Activated naive CD4-positive, alpha-beta T cell treated with anti-CD3 and anti-CD28 coated beads, Interleukin-2, amount 10 ng/mL, durations not matched to agents 7 days and 5 days (primary cell): ENCODE measurements at places on chromosomes 1 and 21.

DNA sequence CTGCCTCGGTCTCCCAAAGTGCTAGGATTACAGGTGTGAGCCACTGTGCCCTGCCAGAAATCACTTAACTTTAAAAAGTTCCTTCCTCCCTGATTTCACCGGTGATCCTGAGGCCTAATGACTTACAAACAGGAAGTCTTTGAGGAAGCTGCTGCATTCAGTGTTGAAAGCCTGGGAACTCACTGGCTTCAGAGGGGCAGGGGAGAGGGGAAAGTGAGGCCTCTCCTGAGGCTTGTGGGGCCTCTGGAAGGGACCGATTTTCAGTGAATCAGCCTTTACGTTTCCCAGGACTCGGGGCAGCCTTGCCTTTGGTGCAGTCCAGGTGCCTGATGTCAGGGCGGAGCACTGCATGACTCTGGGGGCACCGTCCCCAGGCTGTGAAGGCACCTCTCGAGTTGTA lies 30.1 kb upstream of the ARHGEF10L start:
- no peak overlapping the region for H3K4me3 ChIP-seq
- no peaks in the 10 kb centered on the region for H3K4me1 ChIP-seq
- H3K27ac ChIP-seq, result no peak overlapping the region
- peaks cover 18% of the 10 kb centered on the region for H3K27me3 ChIP-seq
- no peaks in the 10 kb centered on the region for H3K36me3 ChIP-seq
- no peak for DNase-seq

- H3K27ac ChIP-seq, result no peak overlapping the region
- peaks cover 6% of the 10 kb centered on the region for H3K4me1 ChIP-seq
- DNase-seq, result no peak
- no peak overlapping the region for H3K4me3 ChIP-seq
Measured at GRCh38 chr1:223176437-223176836, 33.4 kb upstream of the TLR5 start.

DNA sequence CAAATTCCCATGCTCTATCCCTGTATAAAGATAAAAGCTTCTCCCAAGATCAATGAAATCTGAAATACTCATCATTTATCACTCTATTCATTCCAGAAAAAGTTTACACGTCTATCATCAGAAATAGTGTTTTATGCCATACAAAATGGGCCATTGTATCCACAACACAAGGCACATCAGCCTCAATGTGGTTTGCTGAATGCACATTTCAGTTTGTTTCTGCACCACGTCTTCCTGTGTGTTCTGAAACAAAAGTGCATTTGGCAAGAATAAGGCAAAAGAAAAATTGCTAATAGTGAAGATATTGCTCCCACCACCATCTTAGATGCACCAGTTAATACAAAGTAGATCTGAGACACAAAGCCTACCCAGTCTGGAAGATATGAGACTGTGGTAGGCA lies 89.6 kb upstream of the ETS2 start:
- no peaks in the 10 kb centered on the region for H3K36me3 ChIP-seq
- no peak overlapping the region for H3K4me3 ChIP-seq
- H3K4me1 ChIP-seq, result no peaks in the 10 kb centered on the region
- H3K27ac ChIP-seq, result no peak overlapping the region
- DNase-seq, result no peak
- H3K27me3 ChIP-seq, result no peaks in the 10 kb centered on the region

DNA sequence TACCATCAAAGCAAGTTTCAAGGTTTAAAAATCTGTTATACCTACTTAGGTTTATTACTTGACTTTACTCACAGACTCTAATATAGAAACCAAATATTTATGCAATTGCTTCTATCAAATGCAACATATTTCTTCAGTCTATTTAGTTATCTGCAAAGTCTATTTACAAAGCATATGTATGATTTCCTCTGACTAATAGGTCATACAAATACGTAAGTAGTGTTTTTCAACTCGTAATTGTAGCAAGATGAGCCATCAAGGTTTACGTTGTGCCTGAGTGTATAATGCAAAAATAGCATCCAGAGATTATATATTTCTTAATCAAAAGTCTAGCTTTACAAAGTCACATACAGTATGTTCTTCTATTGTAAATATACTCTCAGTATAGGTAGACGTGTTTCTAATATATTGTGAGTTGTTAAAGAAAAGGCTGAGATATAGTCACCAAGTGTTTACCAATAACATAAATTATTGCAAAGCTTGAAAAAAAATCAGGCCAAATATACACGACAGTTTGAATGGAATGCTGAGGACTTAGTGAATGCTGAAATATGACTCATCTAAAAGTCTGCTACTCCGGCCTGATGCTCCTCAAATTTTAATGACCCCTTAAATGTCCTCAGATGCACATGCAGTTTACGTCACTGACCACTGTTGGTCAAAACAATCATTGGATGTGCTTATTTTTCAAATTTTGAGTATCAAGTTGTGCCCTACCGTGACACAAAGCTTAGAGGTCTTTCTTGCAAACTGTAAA lies 48.4 kb downstream of the ADAMTS5 start:
- no peak for DNase-seq
- no peaks in the 10 kb centered on the region for H3K4me1 ChIP-seq
- no peaks in the 10 kb centered on the region for H3K27me3 ChIP-seq

GRCh38 chr1:66460776-66461175 lies 73.2 kb upstream of the SGIP1 start:
- no peak overlapping the region for H3K27ac ChIP-seq
- H3K36me3 ChIP-seq, result no peaks in the 10 kb centered on the region
- DNase-seq, result no peak
- no peak overlapping the region for H3K4me3 ChIP-seq
- H3K4me1 ChIP-seq, result no peaks in the 10 kb centered on the region
- no peaks in the 10 kb centered on the region for H3K27me3 ChIP-seq

GRCh38 chr1:21072721-21073120 lies 104.0 kb downstream of the EIF4G3 start:
- H3K4me1 ChIP-seq, result peaks cover 7% of the 10 kb centered on the region
- H3K27ac ChIP-seq, result no peak overlapping the region
- H3K4me3 ChIP-seq, result no peak overlapping the region
- peaks cover 4% of the 10 kb centered on the region for H3K36me3 ChIP-seq
- DNase-seq, result no peak

DNA sequence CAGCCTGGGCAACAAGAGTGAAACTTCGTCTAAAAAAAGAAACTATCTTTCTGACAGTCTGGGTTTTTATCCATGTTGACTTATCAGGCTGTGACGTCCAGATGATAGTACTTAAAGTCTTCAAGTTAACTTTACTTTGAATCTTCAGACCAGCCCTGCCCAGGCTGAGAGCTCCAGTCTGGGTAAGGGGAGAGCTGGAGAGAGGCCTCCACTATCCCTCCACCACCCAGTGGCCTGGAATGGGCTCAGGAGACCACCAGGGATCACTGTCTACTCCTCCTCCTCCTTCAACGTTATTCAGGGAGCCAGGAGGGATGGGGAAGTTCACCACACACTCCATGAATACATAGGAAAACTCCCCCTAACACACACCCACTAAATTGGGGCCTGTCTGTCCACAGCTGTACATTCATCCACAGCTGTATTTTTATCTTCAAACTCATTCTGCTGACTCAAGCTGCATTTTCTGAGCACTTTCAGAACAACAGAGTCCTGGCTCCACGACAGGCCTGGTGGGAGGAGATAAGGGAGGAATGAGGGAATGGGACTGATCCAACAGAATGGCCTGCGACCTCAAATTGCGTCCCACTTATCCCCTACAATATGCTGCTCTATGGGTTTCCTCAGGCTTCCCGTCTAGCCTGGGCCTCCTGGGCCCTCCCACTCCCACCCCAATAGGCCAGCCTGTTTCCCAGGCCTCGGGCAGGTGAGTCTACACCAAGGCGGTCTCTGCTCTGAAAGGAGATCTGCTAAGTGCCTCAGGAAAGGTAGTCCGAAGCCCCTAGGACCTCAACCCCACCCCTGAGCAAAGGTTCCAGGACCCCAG lies 1.8 kb downstream of the SLC45A3 start:
- no peak for DNase-seq
- H3K36me3 ChIP-seq, result no peaks in the 10 kb centered on the region
- H3K27ac ChIP-seq, result no peak overlapping the region
- H3K4me1 ChIP-seq, result peaks cover 11% of the 10 kb centered on the region
- H3K27me3 ChIP-seq, result peaks cover 60% of the 10 kb centered on the region

- peaks cover 9% of the 10 kb centered on the region for H3K4me1 ChIP-seq
- no peak overlapping the region for H3K27ac ChIP-seq
- no peak for DNase-seq
- H3K27me3 ChIP-seq, result peaks cover 9% of the 10 kb centered on the region
- no peaks in the 10 kb centered on the region for H3K36me3 ChIP-seq
Measured at GRCh38 chr1:248805876-248806275, 19.8 kb downstream of the SH3BP5L start.

- H3K4me3 ChIP-seq, result no peak overlapping the region
- H3K4me1 ChIP-seq, result peaks cover 68% of the 10 kb centered on the region
- H3K27me3 ChIP-seq, result no peaks in the 10 kb centered on the region
- no peak for DNase-seq
- no peak overlapping the region for H3K27ac ChIP-seq
Measured at GRCh38 chr1:8406960-8407359, 89.0 kb downstream of the SLC45A1 start.

DNA sequence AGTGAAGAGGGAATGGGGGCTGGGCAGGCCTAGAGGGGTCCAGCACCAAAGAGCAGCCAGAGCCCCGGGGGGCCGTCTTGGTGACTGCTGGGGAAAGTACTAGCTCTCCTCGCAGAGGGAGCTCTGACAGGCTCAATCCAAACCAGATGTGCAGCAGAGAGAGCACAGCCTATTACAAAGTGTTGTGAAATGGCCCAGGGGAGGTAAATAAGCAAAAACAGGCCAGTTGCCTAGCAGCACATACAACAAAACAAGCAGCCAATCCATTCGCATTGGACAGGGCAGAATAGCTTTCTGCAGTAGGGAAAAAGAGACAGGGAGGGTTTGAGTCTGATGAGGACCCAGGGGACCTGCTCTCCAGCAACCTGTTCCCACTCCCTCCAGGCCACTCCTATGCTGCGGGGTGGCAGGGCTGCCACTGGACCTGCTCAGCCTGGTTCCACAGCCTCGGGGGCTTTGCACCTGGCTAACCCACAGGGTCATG lies 239.6 kb upstream of the FGGY start:
- no peak overlapping the region for H3K27ac ChIP-seq
- DNase-seq, result no peak
- no peak overlapping the region for H3K4me3 ChIP-seq
- no peaks in the 10 kb centered on the region for H3K36me3 ChIP-seq
- H3K4me1 ChIP-seq, result peaks cover 21% of the 10 kb centered on the region

- no peak for DNase-seq
- H3K27me3 ChIP-seq, result no peaks in the 10 kb centered on the region
- peaks cover 4% of the 10 kb centered on the region for H3K36me3 ChIP-seq
- no peak overlapping the region for H3K27ac ChIP-seq
Measured at GRCh38 chr21:34190576-34191321, 117.4 kb downstream of the MRPS6 start.

DNA sequence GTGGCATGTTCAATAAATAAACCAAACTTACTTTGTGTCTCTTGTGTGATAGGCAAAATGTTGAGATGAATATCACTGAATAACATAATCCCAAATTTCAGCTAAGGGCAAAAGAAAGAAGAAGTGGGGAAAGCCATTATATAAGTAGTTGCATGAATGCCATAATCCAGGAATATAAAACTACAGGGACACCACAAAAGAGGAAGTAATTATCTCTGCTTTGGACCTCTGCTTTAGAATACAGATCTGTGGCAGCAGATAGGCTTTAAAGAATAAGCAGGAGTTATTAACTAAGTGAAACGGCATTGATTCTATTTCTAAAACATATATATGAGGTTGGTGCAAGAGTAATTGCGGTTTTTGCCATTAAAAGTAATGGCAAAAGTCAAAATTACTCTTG lies 288.5 kb upstream of the SNX7 start:
- H3K4me1 ChIP-seq, result no peaks in the 10 kb centered on the region
- no peak for DNase-seq
- no peak overlapping the region for H3K27ac ChIP-seq
- no peaks in the 10 kb centered on the region for H3K27me3 ChIP-seq
- H3K36me3 ChIP-seq, result no peaks in the 10 kb centered on the region
- no peak overlapping the region for H3K4me3 ChIP-seq

- H3K4me1 ChIP-seq, result no peaks in the 10 kb centered on the region
- no peaks in the 10 kb centered on the region for H3K36me3 ChIP-seq
- no peak for DNase-seq
- H3K4me3 ChIP-seq, result no peak overlapping the region
- no peaks in the 10 kb centered on the region for H3K27me3 ChIP-seq
- H3K27ac ChIP-seq, result no peak overlapping the region
Measured at GRCh38 chr1:216793303-216793702, 70.1 kb upstream of the ESRRG start.

DNA sequence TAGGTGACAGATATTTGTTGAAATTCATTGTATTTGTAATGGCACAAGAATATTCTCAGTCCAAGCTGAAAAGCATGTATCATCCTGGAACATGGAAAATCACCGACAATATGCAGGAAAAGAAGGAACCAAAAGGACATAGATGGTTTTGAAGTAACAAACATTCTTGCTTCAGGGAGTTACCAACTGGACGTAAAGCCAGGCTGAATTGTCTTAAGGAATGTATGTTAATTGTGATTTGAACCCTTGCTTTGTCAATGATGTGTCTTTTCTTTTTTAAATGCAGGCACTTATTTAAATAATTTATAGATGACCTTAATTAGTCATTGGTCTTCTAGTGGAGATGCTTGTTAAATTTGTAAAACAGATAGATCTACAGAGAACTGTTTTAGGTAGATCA lies 489.4 kb upstream of the ZP4 start:
- DNase-seq, result no peak
- no peaks in the 10 kb centered on the region for H3K4me1 ChIP-seq
- H3K4me3 ChIP-seq, result no peak overlapping the region
- no peak overlapping the region for H3K27ac ChIP-seq

DNA sequence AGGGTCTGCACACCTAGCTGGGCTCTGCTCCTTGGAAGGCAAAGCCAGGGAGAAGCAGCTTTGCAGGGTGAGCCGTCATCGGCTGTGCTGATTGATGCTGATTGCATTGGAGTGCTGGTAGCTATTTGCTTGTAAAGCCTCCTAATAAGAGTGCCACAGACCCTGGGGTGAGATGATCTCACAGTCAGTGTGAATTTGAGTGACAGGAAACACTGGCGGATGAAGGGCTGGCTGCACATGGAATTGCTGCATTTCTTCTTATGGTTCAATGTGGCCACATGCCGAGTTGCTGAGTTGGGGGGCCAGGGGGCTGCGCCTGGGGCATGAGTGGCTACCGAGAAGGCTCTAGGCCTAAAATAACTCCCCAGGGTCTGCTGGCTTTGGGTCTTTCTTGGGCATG lies 138.2 kb upstream of the CACNA1E start:
- H3K4me3 ChIP-seq, result no peak overlapping the region
- no peak for DNase-seq
- H3K36me3 ChIP-seq, result no peaks in the 10 kb centered on the region

DNA sequence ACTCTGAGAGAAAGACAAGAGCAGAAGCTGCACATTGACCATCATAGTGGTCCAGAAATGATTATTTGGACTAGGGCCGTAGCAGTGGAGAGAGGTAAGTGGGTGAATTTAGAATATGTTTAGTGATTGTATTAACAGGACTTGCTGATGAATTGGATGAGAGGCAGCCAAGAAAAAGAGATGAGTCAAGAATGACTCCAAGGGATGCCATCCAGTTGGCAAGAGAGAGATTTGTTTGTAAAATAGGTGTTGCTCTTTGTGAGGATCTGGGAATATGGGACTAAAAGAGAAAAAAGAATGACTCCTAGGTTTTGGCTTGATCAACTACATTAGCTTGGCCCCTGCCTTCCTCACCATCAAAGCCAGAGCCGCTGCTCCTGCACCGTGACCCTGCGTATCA lies 54.2 kb upstream of the ARTN start:
- DNase-seq, result no peak
- no peaks in the 10 kb centered on the region for H3K36me3 ChIP-seq
- no peaks in the 10 kb centered on the region for H3K27me3 ChIP-seq
- H3K27ac ChIP-seq, result no peak overlapping the region
